ENCODE measurements at places on chromosomes 2 and 18. TPM values are rescaled to one million over a fixed set of nuclear protein-coding genes. Genes with fewer than 3 reads are reported as not detected.

The MPP4 gene
- 0.88 TPM for total RNA-seq

The KCNG2 gene
- total RNA-seq, result not detected

The ABCG5 gene
- total RNA-seq, result not detected

The CCDC68 gene
- 3.9 TPM for total RNA-seq

The MGAT4A gene
- 0.31 TPM for total RNA-seq

The EIF2AK2 gene
- 81.2 TPM for total RNA-seq

The MDH1B gene
- total RNA-seq, result 0.48 TPM

The CHCHD5 gene
- 30.4 TPM for total RNA-seq

The SERPINB7 gene
- 190 TPM for total RNA-seq

The NEB gene
- 0.27 TPM for total RNA-seq

The NOSTRIN gene
- not detected for total RNA-seq

The MRO gene
- not detected for total RNA-seq

The DPP4 gene
- 2.8 TPM for total RNA-seq

Data from foreskin keratinocyte (primary cell).